T47D (cell line): ENCODE measurements at places on chromosomes 16 and 17.

GRCh38 chr16:12062343-12063003, 85.9 kb downstream of the SNX29 start:
- no peak for DNase-seq

- DNase-seq = no peak
These were observed 86.9 kb downstream of the FOXL1 start for GRCh38 chr16:86665319-86665675.

DNA sequence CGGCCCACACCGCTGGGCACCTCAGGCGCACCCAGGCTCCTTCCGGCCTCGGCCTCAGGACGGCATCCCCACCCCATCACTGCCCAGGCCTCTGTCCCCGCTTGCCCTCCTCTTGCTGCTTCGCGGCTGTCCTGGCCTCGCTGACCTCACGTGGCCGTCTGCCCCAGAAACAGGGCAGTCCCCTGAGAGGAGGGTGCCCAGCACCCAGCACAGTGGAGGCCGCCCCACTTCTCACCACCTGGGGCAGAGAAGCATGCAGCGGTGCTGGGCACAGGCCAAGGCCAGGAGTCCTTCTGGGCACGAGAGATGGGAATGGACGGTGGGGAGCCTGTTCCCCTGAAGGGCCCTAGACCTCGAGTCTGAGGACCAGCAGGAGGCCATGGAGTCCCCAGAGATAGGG, 8.9 kb downstream of the HAGH start:
- DNase-seq = no peak

- no peak for DNase-seq
These were observed 41.1 kb upstream of the ERN1 start for GRCh38 chr17:64171041-64171440.

GRCh38 chr16:68005786-68006286, 6.6 kb upstream of the DPEP2 start:
- DNase-seq = no peak

DNA sequence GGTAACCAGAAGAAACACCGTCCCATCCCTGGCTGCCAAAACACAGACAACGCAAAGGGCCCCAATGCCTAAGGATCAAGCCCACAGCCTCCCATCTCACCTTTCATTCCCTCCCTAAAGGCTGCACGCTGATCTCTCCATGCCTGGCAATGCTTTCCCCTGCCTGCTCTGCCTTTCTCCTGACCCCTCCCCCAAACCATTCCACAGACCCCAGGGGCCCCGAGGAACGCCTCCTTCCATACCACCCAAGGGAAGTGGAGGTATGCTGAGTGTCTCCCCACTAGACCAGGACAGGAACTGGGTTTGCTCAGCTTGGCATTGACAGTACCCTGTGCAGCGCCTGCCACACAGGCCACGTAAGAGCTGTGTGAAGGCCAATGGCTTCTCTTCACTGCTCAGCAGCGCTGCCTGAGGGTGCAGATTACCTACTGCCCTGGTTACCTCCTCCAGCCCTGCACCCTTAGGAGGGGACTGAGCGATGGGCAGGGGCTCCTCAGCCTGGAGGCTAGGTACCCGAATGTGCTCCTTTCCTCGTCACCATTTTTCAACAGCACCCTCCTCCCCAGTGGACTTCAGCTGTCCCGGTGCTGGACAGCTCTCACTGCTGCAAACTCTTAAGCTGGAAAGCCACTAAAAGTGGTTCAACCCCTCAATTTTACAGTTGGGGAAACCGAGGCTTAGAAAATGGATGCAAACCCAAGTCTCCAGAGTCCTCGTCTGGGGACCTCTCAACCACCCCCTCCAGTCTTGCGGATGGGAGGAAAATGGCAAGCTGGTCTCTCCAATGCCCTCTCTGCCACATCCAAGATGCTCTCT, 45.0 kb downstream of the SRCIN1 start:
- no peak for DNase-seq

DNA sequence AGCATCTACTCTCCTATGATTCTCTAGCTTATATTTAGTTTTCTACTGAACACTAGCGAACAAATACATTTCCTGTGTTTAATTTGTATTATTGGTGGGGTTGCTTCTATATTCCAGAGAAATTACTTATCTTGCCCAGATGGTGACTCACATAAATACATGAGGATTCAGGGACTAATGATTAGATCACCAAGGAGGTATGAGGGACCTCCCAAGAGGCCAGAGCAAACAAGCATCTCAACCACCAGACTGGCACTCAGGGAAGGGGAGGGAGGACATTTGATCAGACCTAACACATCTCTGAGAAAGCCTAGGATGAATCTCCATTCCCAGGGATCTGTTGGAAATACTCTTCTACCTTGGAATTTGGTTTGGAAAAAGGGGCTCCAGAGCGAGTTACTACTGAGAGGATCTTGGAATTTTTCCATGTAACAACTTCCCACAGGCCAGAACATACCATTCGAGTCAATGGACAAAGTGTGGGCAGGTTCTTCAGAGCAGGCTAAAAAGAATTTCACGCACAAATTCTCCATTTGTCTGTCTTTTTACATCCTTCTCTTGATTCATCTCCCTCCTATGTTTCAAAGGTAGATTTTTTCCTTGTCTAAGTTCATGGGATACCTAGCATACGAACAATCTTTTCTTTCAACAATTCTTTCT, 262.6 kb upstream of the MYOCD start:
- DNase-seq = no peak

- no peak for DNase-seq
These were observed 25.6 kb downstream of the RNF135 start for GRCh38 chr17:30996486-30996885.

GRCh38 chr17:63492940-63493339, 16.1 kb downstream of the ACE start:
- no peak for DNase-seq

DNA sequence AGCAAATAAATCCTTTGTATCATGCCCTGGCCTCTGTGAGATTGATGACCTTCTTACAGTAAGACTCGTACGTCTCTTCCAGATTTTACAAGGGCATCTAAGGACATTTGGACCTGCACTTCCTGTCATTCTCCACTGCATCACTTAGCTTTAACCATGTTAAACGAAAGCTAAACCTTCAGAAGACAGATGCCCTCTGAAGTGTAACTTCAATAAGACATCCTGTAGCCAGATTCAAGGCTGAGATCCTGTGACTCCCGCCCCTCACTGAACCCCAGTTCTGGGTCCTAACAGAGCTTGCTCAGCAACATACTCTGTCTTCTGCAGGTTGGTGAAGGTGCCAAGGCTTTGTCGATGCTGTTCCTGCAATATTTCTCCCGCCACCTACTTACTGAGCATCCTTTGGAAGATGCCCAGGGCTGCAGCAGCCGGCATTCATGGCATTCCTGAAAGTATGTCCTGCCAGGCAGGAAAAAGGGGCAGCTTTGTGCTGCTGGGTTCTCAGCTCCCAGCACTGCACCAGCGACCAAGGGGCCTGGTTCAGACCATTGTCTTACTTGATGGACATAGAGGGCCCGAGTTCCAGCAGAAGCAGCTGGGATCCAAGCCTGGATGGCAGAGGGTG, 131.1 kb downstream of the AXIN2 start:
- DNase-seq = no peak

GRCh38 chr16:85582229-85582991, 30.7 kb upstream of the GSE1 start:
- DNase-seq = no peak

GRCh38 chr16:4981473-4981872, 23.3 kb downstream of the SEC14L5 start:
- DNase-seq = no peak

DNA sequence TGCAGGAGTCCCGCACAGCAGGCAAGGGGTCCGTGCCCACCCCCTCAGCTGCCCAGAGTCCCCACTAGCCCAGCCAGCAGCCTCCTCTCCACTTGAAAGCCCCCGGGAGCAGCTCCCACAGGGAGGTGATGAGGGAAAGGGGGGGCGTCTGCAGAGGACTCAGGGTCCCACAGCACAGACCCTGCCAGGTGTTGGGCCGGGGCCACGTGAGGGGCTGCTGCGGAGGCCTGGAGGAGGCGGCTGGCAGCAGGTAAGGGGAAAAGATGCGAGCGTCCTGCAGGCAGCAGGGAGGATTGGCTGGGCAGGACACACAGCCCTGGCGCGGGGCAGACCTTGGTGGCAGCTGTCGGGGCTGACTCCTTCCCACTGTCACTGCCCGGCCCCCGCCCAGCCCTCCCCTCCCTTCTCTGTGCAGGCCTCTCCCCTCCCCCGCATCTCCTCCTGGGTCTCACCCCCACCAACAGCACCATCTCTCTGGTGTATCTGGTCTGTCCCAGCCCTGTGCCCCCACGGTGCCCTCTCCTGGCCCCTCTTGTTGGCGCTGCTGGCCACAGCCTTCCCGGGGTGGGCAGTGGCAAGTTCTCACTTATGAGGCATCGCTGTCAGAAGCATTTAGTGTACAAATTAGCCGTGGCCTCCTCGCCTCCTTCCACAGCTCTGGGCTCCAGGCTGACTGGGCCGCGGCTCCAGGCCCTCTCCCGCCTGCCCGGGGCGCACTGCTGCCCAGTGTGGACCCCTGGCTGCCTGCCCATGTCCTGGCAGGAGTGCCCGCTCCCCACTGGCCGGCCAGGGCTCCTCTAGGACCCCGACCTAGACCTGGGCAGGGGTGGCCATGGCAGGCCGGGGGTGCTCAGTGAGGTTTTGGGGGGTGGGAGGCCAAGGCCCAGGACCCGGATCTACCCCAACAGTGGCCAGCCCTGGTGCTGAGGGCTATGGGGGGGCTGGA, 4.4 kb upstream of the PRR35 start:
- DNase-seq = no peak

- no peak for DNase-seq
These were observed 683.5 kb downstream of the MAF start for GRCh38 chr16:78916928-78917545.

GRCh38 chr16:28845761-28846079, 428 bp downstream of the TUFM start:
- DNase-seq = no peak

DNA sequence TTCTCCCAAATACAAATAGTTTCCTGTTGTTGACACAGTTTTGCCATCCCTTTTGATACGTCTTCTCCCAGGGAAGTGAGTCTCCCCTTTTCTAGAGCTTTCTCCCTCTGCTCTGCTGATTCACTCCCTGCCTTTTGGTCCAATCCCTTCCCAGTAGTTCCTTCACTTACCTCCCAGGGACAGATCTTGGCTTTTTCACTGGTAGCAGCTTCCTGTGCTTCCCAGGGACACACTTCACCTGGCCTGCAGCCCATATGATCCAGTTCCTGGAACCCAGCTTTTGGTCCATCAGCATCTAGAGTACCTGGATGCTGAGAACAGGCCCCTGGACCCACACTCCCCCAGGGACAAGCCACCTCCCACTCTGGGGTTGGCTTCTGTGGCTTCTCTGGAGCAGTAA, 15.8 kb downstream of the GPR179 start:
- DNase-seq = no peak

- no peak for DNase-seq
These were observed at the start of gene OMG for GRCh38 chr17:31297090-31297489. Gene OMG, minus strand, starts transcription at chr17:31297239. Its CDS starts 908 bp downstream, at chr17:31296331.

DNA sequence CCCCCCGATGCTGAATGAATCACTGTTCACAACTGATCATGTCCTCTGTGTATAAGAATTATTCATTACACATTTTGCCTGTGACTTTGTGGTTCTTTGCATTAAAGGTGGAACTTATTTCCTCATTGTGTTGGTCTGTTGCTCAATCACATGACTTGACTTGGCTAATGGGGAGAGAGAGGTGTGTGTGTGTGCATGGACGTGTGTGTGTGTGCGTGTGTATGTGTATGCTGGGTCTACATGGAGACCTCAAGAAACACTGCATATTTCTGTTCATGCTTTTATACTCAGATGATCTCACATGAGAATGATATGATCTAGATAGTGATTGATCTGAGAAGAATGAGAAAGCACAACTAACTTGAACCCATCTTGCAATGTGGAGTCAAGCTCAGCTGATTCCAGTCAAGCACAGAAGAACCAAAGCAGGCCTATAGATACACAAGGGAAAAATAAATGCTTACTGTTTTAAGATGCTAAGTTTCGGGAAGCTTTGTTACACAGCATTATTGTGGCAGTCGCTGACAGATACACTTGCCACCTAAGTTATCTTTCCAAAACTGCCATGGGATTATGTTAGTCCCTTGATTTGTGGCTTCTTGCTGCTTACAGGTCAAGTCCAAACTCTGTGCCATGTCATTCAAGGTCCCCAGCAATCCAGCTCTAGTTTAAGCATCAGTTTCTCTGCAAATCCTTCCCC, 167.9 kb upstream of the ZFHX3 start:
- DNase-seq = no peak

DNA sequence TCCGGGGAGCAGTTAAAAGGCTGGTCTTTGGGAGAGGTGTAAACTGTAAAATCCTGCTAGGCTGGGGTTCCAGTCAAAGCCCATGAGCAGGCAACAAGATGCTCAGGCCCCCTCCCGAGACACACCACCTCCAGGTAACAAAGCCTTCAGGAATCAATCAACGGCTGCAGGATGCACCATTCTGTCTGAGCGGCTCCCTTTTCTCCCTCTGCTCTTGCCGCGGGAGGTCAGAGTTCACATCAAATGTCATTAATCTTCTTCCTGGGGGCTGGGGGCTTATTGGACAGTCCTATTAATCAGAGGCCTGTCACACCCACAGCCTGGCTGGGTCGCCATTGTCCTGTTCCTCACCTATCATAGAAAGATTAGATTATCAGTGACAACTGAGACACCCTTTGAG, 11.9 kb upstream of the CCDC182 start:
- DNase-seq = no peak
